ENCODE measurements at places on chromosomes 2 and 18.

DNA sequence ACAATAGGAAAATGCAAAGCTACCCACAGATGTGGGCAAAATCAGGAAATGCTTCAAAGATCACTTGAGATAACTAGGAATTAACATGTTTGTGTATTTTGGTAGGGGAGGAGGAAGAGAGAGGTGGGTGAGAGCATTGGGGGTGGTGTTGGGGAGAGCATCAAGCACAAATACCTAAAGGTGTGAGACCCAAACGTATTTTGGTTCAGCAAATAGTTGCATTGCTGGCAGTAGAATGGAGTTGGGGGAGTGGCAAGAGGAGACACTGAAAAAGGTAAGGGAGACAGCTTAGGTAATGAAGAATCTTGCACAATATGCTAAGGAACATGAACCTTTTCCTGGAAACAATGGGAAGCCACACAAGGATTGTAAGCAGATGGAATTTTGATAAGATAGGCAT lies 1.5 kb upstream of the PELI1 start:
- DNase-seq: no peak

- DNase-seq: peak; percentile 6
Measured at GRCh38 chr2:198337368-198337767, 533.0 kb downstream of the PLCL1 start.

GRCh38 chr2:8479298-8479697 lies 202.6 kb upstream of the ID2 start:
- no peak for DNase-seq

GRCh38 chr18:31792580-31792911 lies 31.9 kb upstream of the SLC25A52 start:
- no peak for DNase-seq

DNA sequence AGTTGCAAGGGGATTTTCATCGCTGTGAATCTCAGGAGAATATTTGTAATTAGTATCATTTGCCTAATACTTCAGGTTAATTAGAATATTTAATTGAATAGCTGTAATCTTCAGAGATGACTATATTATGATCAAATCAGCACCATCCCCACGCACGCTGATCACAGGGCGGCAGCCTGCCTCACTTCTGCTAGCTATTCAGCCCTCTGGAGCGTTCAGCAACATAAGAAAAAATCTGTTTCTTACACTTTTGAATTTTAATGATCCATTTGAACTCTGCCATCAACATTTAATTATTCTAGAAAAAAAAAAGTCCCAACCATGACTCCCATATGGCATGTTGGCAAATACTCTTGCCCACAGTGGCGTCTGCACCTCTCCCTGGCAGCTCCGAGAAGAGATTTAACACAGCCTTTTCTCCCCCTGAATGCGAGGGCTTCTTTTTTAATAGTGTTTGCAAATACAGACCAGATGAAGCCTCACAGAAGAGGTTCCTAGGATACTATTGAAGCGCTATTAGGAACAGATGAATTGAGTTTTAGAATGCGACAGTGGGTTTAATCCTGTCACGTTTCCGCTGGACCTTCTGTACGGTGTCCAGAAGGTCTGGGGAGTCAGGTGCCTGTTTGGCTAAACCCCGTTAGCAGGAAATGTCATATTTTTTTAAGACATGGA lies 731.9 kb upstream of the SALL3 start:
- DNase-seq: peak; percentile 77

DNA sequence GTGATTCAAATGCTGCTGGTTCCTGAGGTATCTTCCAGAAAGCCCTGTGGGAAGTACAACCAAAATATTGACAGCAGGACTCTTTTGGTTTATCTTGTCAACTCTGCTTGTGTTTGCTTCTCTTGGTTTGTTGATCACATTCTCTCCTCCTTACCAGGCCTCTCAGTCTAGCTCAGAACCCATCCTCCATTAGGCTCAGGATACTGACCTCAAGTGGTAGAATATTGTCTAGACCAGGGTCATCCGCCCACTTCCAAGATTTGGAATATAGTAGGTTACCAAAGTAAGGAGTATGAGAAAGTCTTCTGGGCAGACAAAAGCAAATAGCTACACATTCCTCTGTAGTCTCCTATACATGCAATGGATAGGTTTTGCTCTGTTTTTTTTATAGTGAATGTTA lies 56.6 kb downstream of the XIRP2 start:
- no peak for DNase-seq

DNA sequence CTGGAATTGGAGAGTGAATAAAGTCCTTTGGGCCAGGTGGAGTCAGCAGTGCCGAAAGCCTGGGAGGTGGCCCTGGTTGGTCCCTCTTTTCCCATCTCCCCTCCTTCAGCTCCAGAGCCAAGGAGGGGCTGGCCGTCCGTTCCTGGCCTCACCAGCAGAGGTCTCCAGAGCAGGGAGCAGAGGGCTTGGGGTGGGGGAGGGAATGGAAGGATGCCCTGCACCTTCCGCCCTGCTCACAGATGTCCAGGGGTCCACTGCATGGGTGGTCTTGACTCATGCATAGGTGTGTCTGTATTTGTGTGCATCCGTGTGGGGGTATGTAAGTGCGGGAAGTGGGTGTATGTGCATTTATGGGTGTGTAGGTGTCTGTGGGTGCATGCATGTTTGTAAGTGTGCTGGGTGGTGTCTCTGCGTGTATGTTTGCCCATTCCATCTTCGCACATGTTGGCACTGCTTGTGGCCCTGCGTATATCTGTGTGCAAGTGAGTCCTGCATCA lies 201.8 kb downstream of the ZFP36L2 start:
- DNase-seq: no peak

- DNase-seq: no peak
Measured at GRCh38 chr2:190927301-190927700, 46.7 kb downstream of the GLS start.
